Activated T-helper 1 cell treated with Interleukin-2 at 50 U/mL for 16 hours (primary cell): ENCODE measurements at places on chromosomes 3 and 15.

DNA sequence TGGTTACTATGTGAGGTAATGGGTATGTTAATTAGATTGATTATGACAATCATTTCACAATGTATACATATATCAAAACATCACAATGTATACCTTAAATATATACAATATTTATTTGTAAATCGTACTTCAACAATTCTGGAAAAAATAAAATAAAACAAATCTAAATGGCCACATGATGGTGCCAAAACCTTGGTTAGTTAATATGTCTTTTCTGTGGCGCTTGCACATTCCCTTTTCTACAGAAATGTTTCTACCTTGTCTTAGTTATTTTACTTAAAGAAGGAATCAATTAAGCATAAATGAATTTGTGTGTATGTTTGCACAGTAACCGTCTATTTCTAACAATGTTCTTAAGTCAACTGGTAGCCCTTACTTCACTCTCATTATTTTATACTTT lies 53.4 kb downstream of the OXSM start:
- no peak for DNase-seq

DNA sequence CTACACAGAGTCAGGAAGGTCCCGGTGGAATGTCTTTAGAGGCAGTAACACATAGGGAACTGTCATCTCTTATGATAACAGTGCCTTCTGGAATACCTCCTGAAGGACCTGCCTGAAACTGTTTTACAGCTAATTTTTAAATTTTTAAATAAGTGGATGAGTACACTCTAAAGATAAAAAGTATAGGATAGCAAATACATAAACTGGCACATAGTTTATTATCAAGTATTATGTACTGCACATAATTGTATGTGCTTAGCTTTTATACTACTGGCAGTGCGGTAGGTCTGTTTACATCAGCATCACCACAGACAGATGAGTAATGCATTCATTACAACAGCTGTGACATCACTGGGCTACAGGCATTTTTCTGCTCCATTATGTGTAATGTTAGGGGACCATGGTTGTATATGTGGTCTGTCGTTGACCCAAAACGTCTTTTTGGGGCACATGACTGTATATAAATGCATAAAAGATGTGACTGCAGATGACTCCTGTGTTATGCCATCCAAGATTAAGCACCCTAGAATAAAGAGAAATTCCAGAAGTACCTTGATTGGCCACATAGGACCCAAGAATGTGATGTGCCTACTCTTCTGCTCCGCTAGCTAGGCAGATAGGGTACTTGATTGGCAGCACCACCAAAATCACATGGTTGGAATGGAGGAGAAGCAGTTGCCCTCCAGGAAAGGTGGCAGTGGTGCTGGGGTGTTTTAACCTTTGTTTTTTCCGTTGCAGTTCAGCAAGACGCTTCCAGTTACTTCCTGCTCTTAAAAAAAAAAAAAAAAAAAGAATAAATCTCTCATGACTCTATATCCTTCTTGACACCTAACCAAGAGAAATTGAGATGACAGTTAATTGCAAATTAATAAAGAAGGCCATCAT lies 3.3 kb downstream of the VPS8 start:
- no peak for DNase-seq

GRCh38 chr3:94460931-94461330 lies 398.1 kb downstream of the NSUN3 start:
- no peak for DNase-seq

DNA sequence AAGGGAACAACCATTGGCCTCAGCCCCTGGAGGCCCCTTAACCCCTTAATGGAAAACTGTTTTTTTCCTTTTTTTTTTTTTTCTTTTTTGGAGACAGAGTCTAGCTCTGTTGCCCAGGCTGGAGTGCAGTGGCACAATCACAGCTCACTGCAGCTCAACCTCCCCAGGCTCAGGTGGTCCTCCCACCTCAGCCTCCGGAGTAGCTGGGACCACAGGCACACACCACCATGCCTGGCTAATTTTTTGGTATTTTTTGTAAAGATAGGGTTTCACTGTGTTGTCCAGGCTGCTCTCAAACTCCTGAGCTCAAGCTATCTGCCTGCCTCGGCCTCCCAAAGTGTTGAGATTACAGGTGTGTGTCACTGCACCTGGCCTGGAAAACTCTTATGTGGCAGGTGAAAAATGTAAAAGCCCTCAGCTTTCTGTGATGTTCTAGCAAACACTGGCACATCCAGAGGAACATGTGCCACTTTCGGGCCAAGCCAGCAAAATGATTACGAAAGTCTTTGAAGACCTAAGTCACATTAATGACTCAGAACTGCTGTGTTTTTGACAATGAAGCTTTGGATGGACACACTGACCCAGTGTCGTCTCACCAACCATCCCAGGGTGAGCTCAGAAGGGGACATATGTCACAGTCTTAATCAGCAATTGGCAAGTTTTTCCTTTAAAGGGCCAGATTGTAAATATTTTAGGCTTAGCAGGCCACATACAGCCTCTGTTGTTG lies 189.3 kb upstream of the TPM1 start:
- DNase-seq = no peak

GRCh38 chr15:31216215-31216911 lies 110.3 kb upstream of the KLF13 start:
- peak; percentile 37 for DNase-seq

DNA sequence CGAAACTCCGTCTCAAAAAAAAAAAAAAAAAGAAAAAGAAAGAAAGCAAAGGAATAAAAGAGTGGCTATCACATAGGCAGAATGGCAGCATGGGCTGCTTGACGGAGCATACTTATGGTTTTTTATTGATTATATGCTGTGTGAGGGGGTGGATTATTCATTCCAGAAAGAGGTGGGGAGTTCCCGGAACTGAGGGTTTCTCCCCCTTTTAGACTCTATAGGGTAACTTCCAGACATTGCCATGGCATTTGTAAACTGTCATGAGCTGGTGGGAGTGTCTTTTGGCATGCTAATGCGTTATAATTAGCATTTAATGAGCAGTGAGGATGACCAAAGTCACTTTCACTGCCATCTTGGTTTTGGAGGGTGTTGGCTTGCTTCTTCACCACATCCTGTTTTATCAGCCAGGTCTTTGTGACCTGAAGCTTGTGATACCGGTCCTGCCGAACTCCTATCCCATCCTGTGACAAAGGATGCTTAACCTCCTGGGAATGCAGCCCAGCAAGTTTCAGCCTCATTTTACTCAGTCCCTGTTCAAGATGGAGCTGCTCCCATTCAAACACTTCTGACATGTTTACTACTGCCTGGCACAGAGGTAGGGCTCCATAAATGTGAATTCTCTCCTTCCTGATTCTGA lies 15.8 kb upstream of the ABHD17C start:
- DNase-seq = no peak

- no peak for DNase-seq
These were observed 3.5 kb upstream of the LINGO1 start for GRCh38 chr15:77636209-77636608.

DNA sequence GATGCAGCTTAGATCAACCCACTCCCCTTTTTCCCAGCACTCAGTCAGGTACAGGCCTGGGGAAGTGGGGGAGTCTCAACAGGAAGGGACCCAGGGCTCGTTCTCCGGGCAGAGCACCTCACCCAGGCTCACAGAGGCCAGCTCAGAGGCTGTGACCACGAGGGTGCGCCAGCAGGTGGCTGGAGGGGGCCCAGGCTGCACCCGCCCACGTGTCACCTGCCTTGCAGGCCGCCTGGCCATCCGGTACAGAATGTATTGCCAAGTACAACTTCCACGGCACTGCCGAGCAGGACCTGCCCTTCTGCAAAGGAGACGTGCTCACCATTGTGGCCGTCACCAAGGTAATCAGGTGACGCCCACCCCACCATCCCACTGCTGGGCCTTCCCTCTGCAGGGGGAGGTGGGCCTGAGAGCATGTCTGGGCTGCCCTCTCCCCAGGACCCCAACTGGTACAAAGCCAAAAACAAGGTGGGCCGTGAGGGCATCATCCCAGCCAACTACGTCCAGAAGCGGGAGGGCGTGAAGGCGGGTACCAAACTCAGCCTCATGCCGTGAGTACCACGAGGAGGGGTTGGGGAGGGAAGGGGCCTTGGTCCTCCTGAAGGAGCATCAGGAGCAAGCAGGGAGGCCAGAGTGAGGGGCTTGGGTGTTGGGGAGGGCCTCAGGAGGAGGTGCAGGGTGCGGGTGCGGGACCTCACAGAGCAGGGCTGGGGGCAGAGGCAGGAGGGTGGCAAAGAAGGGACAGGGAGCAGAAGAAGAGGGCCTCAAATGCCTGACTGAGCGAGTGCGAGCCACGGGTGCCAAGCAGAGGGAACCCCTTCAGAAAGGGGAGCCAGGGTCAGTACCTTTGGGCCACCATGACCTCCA lies 14.0 kb upstream of the LMAN1L start:
- no peak for DNase-seq

- DNase-seq = no peak
These were observed 202.9 kb downstream of the KBTBD8 start for GRCh38 chr3:67201026-67201425.

DNA sequence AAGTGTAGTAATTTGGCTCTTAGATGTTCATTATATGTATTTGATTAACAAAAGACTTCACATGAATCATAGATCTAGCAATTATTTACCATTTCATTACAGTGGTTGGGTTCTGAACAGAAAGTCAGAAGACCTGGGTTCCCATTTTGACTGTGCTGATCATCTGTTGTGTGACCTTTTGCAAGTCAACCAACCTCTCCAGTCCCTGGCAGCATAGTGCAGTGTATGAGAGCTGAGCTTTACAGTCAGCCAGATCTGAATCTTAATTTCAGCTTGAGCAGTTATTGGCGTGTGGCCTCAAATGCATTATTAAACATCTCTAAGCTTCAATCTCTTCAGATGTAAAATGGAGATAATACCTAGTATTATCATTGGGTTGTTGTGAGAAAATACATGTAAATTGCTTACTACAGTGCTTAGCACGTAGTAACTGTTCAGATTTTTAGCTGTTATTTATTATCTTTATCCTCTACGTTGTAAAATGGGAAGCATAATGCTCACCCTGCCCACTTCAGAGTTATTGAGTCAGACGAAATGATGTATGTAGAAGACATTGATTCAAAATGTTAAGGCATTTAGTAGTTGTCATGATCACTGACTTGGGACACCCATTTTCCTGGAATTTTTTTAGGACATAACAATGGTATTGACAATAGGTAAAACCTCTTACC lies 104.0 kb downstream of the KLHL25 start:
- no peak for DNase-seq

DNA sequence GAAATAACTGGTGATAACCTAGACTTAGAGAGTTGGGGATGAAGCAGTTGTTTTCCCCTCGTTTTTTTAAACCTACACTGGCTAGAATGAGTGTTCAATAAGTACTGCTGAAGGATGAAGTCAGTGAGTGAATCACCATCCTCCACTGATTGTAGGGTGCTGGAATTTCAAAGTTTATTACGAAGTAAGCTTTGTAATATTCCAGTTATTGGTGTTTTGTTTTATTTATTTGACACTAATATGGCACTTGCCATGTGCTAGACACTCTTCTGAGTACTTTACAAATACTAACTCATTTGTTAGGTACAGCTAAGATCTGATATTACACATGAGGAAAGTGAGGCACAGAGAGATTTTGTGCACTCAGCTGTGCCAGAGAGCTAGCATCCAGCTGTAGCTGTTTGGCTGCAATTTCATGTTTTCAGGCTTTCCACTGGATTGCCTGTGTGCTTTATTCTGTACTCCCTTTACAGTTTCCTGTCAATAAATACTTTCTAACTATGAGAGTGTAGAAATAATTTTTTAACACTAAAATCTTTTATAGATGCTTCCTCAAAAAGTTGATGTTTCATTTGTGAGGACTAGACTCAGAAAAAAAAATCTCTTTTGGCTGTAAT lies 5.8 kb downstream of the MAP2K5 start:
- DNase-seq = no peak

GRCh38 chr15:88423331-88423730 lies 43.9 kb downstream of the MRPL46 start:
- DNase-seq = no peak

DNA sequence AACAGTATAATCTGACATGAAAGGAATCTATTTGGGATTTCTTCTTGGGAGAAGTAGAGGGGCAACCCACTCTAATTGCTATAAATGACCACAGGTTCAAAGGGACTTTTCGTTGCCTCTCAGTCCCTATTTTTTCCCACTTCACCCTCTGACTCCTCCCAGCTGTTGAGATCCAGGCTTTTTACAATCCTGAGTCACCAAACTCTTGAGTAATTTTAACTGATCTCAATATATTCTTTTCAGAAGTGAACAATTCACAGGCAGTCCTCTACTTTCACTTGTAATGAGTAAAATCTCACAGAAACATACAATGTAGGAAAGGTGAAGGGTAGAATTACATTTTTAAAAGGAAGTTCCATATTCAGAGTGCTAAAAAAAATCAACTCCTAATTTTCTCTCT lies 44.6 kb downstream of the EIF4E3 start:
- no peak for DNase-seq

- no peak for DNase-seq
These were observed 127.1 kb upstream of the ANKRD28 start for GRCh38 chr3:15924914-15925313.

DNA sequence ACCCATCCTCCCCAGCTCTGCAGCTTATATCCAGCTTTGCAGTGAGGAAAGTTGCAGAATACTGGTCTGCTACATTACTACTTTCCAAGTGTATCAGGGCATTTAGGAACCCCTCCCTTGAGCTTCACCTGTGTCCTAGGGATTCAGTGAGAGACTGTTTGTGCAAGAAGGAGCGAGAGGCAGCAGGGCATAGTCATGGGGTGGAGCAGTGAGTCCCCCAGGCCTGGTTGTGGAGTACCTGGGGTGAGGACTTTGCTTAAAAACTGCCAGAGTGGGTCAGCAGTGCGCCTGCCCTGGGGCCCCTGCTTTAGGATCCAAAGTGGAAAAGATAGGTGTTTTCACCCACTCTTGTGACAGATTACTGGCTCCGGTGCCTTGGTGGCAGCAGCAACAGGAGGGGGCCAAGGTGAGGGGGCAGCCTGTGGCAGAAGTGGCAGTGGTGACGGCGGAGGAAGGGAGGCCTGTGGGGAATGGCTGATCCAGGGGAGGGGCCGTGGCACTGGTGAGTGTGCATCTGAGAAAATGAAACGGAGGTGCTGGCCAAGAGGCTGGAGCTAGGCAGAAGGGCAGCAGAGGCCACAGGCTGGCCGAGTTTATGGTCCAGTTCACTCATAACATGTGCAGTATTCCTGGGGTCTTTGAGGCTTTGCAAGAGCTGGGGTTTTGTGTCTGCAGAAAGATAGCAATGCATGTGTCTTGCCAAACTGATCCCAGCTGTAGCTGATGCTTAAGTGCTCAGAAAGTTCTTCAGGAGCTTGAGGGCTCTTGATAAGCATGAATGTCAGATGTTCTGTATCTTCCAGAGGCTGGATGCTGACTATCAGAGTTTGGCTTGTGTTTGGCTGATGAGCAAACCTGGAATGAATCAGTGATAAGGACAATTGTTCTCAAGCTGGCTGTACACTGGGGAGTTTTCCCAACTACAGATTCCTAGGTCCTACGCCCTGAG lies 43.4 kb downstream of the GOLGA6A start:
- DNase-seq = no peak

DNA sequence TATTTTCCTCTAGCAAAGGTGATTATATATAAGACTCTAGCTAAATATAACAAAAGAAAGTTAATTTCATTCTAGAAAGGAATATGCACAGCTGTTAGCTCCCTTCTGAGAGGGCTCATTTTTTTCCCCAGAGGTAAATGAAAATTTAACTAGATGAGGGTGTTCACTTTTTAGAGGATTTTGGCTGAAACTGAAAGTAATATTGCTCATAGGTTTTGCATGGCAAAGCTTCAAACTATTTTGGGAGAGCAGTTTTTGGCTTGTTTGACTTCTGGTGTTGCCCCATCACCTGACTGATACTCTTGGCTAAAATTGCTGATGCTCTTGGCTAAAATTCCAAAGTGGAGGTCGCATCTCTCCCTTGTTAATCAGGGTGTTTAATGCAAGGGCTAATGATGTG lies 311.9 kb downstream of the EDEM1 start:
- no peak for DNase-seq

GRCh38 chr15:92425578-92426225 lies 32.0 kb downstream of the ST8SIA2 start:
- DNase-seq = no peak
